ENCODE measurements at places on chromosomes 6 and 20. TPM values are rescaled to one million over a fixed set of nuclear protein-coding genes. Genes with fewer than 3 reads are reported as not detected.

CALHM6 gene
- not detected for total RNA-seq

DNA sequence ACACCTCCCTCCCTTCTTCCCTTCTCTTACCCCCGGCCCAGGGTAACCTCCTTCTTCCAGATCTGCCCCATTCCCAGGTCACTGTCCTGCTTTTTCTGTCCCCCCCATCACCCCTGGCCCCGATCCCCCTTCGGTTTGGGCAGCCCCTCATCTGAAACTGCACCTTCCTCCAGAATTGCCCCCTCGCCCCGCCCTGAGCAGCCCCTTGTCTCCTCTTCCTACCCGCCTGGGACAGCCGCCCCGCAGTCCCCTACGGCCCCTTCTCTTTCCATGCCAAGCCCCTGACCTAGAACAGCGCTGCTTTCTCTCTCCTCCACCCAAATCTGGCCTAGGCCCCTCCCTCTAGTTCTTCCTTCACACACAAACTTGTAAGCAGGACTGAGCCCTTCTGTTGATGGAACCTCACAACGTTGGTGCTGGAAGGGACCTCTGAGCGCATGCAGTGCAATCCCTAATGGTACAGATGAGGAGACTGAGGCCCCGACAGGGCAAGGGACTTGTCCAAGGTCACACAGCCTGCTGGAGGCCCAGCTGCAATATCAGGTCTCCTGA lies 630 bp downstream of the PPP2R5D start:
- no peak for DNase-seq

ALDH5A1 gene
- total RNA-seq, result 1.0 TPM

DNA sequence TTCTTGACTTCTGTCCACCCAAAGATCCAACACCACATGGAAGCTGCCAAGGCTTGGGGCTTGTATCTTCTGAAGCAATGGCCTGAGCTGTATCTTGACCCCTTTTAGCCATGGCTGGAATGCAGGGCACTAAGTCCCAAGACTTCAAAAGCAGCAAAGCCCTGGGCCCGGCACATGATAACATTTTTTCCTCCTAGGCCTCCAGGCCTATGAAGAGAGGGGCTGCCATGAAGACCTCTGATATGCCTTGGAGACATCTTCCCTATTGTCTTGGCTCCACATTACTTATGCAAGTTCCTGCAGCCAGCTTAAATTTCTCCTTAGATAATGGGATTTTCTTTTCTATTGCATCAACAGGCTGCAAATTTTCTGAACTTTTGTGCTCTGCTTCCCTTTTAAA lies 1252.6 kb upstream of the CITED2 start:
- no peak for DNase-seq

ASIP gene
- not detected for total RNA-seq

DNA sequence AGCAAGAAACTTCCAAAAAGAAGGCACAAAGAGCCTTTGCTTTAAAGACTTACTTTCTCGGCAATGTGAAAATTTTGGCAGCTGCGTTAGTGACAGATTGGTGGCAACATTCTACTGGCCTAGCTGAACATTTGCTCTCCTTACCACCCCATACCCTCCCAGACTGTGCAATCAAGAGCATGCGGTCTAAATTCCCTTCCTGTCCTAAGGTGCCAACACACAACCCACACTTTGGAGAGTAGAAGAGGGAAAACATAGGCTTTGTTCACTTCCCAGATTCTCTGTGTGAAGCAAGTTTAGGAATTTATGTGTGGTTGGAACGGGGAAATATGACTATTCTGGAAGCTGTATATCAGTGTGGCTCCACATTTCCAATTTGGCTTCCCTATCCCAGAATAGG lies 29.8 kb upstream of the NEDD9 start:
- DNase-seq, result no peak

DNA sequence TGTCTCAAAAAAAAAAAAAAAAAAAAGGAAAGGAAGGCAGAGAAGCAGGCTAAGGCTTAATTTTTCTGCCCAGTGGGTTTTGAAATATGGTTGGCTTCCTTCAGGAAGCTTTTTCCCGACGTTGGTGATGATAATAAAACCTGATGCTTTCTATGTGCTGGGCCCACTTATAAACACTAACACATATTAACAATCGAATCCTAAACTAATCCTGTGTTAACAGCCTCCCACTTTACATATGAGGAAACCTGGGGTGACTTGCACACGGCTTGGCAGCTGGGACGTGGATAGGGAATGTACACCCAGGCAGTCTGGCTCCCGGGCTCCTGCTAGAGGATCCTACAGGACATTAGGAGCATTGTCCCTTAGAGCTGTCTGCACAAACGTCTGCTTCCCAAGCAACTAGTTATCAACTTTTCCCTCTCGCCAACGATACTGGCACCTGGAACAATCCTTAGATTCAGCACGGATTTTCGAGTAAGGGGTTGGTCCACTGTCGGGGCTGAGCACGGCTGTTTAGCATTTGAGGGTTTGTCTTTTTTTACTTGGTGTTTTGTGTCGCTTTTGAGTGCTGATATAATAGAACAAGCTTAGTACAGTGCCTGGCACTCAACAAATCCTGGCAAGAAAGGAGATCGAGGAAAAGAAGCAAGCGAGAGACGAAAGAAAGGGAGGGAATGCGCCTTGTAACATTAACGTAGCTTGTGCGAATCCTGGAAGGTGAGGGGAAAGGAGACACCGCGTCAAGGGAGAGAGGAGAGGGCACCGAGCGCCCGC lies 622 bp upstream of the KIZ start:
- DNase-seq, result peak; percentile 49

DNA sequence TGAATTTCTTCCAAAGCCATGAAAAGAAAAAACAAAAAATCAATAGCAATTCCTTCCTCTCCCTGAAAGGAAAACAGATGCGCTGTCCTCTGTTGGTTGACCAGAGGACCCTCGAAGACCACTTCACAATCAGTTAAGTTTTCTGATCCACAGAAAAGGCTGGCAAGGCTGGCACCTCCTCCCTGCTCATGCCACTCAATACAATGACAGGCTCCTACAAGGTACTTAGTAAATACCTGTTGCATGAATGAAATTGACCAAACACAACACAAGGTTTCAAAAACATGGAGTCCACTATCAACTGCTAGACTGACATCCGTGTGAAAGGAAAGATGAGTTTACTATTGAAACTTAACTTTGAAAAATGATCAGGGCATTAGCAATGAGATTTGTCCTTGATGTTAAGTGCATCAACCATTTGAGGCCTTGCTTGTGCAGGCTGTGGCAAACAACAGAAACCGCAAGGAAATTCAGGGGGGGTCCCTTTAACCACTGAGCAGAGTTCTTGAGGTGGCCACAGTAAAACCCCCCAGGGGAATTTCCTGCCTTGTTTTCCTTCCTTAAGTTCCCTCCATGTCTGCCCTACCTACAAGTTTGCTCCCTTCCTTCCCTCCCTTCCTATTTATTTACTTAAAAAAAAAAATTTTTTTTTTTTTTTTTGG lies 27.9 kb upstream of the RTF2 start:
- no peak for DNase-seq

- DNase-seq, result peak; percentile 45
These were observed 123.6 kb upstream of the TNFAIP3 start for GRCh38 chr6:137743493-137743892.

GRCh38 chr6:22642254-22642653 lies 72.9 kb downstream of the HDGFL1 start:
- no peak for DNase-seq

OR12D3 gene
- total RNA-seq, result not detected

- no peak for DNase-seq
These were observed 420 bp downstream of the SOX4 start for GRCh38 chr6:21593927-21594415.

DNA sequence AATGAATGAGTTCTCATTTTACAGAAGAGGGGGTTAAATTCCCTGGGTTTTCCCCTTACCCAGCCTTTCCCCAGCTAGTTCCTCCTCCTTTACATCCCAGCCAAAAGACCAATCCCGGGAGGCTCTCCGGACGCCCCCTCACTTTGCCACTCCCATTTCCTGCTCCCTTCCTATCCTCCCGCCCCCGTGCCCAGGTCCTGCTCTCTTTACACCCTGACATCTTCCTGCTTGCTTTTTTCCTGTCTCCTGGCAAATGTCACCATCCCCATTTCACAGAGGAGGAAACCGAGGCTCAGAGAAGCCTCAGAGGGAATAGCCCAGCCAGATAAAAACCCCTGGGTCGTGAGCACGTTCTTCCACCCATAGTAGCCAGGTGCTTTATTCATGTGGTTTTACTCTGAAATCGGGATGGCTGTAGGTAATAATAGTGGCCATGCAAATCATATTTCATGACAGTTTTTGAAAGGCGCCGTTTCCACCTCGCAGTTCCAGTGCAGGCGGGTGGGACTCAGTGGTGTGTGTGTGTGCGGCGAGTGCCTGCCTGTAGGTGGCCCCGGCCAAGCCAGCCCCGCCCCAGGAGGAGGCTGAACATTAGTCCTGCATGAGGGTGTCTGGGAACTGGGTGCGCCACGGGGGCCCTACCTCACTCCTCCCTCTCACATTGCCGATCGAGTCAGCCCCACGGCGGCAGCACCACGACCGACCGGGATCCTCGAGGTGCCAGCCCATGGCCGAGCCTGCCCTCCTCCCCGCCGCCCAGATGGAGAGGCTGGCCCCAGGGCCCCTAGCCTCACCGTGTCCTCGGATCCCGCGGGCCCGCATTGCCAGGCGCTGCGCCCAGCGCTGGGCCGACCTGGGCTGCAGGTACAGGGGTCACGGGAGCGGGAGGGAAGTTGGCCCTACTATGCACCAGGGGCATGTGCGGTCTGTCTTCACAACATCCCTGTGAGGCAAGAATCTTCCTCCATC lies at the start of gene ARHGAP40:
TSS of gene ARHGAP40 (plus strand) at position 594 of the 969 bp plus-strand sequence.
- no peak for DNase-seq

GRCh38 chr20:34403908-34404307 lies 40.8 kb downstream of the ITCH start:
- no peak for DNase-seq

DNA sequence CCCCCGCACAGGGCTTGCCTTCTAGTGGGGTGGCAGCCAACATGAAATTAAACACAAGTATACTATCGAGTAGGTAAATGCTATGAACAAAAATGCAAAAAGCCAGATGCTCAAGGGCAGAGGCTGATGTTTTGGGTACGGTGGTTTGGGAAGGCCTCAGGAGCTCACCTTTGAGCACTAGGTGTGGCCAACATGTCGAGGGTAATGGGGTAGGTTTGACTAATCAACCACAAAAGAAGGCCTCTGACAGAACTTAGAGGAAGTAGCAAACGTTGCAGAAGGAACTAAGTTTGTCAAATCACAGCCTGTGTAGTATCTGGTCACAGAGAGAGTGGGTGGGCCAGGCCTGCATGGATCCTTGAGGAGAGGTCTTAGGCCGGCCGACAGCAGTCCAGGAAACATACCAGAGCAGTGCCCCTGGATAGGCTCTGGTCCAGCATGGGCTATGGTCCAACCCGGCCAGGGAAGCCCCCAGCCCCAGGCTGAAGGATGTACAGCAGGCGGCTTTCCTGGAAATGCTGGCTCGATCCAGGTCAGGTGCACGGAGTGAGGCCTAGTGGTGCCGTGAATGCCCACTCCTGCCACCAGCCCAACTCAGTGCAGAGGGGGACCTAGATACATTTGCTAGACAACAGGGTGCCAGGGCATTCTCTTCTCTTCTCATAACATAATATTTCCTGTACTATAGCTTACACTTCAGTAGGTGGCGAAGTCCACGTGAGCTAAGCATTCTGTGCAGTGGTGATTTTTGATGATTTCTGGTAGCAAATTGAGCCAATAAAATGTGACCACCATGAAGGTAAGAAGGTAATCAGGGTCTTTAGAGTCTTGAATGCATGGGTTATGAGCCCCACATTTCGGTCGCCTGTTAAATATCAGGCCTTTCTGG lies 56.3 kb upstream of the CD93 start:
- no peak for DNase-seq

TRDN gene
- not detected for total RNA-seq

DNA sequence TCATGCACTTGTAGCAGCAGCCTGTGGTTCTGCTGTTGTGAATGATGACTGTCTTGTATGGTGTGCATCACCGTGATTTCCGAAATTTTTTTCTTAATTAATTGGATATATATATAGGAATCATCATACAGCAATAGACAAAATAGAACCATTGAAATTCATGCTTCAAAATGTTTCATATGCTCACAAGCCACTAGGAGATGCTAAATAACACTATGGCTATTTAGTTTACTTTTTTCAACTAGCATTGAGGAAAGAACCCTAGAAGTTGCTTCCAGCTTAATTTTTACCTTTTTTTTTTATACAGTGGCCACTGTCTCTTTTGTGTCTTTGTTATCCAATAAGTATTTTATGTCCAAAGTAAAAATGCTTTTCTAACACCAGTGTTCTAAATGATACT lies 485.4 kb downstream of the CDKAL1 start:
- DNase-seq, result no peak

GRCh38 chr6:152209211-152209610 lies 401.7 kb downstream of the ESR1 start:
- DNase-seq, result no peak

GRCh38 chr20:48492715-48493070 lies 335.1 kb downstream of the PREX1 start:
- DNase-seq, result no peak

- DNase-seq, result no peak
These were observed 480 bp upstream of the NT5E start for GRCh38 chr6:85449388-85449817.

GRCh38 chr20:59374261-59374660 lies 73.8 kb downstream of the EDN3 start:
- DNase-seq, result no peak

DNA sequence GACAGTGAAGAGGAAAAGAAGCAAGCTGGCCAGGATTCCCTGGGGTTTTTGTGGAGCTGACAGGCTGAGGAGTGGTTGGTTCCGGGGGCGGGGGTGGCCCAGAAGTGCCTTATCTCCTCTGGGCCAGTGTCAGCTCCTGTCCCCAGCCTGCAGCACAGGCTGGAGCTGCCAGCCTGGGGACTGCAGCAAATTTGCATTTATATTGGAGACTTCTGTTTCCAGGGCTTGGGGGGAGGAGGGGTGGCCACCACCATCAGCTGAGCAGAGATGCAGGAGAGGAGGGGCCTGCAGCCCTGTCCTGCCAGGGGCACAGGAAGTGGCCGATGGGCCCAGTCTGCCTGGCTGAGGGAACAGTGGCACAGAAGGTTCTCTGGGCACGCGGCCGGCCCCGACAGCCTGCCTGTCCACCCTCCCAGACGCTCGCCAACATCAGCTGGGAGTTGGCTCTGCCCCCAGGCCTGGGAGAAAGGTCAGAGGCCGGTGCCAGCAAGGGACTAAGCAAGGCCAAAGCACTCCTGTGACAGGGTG lies 24.3 kb upstream of the SCRT2 start:
- DNase-seq, result no peak

DNA sequence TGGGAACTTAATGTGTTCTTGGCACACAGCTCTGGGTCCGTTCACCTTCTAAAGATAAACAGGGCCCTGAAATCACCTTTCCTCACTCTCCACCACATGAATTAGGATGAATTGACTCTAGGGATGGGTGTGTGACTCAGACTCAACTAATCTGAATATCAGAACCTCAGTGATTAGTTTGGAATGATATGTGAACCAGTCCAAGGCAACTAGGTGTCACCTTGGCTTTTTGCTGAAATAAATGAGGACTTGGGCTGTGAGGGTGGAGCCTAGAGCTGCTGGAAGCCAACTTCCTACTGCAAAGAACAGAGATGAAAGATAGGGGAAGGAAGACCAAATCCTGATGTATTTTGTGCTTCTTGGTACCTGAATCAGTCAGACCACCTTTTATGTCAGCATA lies 132.0 kb upstream of the RNF24 start:
- no peak for DNase-seq

GRCh38 chr6:155077331-155077730 lies 82.2 kb downstream of the TIAM2 start:
- DNase-seq, result no peak

GRCh38 chr6:153405931-153406330 lies 274.8 kb upstream of the RGS17 start:
- DNase-seq, result no peak

Data from HT1080 (cell line).